ENCODE measurements at places on chromosomes 7 and 10. TPM values are rescaled to one million over a fixed set of nuclear protein-coding genes. Genes with fewer than 3 reads are reported as not detected.
A peak's percentile ranks its signal among the peaks of the same experiment; 100 is the strongest.

DNA sequence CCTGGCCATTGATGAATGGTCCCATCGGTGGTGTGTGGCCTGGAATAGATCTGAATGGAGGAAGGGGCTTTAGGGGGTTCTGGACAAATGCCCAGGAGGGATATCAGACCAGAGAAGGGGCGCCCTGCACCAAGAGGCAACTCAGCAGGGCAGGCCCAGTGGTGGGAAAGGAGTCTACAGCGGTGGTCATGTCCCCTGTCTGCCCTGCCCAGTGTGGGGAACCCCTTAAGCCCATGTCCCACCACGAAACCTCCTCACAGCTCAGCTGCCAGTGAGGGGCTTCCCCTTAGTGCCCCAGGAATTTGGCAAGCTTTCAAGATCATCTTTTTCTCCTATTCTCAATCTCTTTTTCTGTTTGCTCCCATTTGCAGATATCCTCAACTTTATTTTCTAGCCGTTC is 14.1 kb upstream of the CCSER2 start:
- ATAC-seq: no peak

- ATAC-seq: no peak
Observed at GRCh38 chr7:45564485-45564884, 9.7 kb upstream of the ADCY1 start.

DNA sequence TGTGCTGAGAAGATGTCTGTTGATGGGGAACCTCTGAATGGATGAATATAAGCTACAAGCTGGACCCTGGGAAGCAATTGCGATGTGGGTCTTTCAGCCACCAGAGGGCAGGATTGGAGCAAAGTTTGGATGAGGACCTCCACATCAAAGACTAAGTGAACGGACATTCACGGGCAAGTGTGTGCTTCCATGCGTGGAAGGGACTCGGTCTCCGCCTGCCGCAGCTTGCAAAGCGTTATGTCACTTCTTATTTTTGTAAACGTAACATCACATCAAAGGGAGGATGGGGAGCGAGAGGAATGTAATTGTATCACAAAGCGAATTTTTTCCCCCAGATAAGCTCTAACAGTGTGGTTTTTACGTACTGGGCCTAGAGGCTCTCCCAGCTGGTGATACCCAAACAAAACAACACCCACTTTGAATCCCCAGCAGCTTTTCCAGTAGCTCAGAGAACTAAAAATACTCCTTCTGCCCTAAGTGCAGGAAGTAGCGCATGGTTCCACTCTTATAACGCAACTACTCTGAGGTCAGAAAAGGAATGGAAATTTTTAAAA is 65.0 kb downstream of the VWA2 start:
- peak; percentile 71 for ATAC-seq

Gene FAM20C
- total RNA-seq: 67.2 TPM

- peak; percentile 46 for ATAC-seq
Observed at GRCh38 chr7:92836489-92836999, at the start of gene CDK6. TSS of gene CDK6 (minus strand) at chr7:92836573. CDS start at chr7:92833323, 3,250 bp downstream.

DNA sequence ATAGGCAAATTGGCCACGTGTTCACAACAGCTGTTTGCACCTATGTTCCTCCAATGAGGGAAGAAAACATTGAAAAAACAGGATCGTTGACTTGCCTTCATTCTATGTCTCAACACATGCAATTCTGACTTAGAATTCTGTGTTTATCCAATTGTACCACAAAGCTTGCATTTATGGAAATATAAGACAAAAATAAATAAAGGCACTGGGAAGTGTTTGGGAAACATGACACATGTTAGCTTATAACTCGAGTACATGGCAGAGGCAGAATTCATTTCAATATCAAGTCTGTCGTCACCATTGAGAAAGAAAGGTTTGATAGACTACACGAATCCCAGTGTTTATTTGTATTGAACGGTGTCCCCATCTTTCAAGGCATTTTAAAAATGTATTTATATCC is 291.2 kb downstream of the AHR start:
- no peak for ATAC-seq

GRCh38 chr7:131652934-131653333 is 96.5 kb upstream of the PODXL start:
- no peak for ATAC-seq

- ATAC-seq: peak; percentile 73
Observed at GRCh38 chr10:3494131-3494837, 290.7 kb downstream of the KLF6 start.

- ATAC-seq: no peak
Observed at GRCh38 chr7:158472596-158472995, 115.0 kb downstream of the PTPRN2 start.

DNA sequence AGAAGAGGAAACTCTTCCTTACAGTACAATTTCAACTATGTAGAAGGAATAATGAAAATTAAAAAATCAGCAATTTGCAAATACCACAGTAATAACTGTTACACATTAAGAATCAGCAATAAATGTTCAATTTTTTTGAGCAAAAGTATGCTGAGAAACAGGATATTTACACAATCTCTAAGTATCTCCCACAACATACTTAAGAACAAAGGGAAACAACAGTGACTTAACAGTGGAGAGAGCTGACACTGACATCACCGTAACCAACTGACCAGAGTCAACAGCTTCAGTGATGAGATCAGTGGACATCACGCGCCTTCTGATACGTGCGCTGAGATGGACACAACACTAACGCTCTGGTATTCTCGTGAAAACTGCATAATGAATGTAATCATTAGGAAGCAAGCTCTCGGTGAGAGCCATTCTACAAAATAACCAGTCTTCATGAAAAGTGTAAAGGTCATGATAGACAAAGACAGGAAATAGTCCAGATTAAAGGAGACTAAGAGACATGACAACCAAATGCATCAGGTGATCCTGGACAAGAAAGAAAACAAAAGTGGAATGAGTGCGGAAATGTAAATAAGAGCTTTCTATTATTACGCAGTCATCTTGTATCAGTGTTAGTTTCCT is 82.6 kb downstream of the PIP4K2A start:
- ATAC-seq: no peak

Gene CFAP46
- 0.30 TPM for total RNA-seq

Gene VGF
- 0.27 TPM for total RNA-seq

DNA sequence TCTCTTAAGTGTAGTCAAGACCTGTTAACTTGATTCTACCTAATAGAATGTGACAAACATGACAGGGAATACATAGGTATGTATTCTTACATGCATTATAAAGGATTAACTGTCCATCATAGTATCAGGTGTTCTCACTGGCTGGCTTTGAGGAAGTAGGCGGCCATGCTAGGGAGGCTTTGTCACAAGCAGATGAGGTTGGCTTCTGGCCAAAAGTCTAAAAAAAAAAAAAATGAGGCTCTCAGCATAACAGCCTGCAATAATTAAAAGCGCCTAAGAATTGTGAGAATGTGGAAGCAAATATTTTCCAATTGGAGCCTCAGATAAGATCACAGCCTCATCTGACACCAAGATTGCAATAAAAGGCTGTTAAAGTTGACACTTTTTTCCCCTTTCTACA is 1256.8 kb upstream of the SORCS1 start:
- ATAC-seq: no peak

DNA sequence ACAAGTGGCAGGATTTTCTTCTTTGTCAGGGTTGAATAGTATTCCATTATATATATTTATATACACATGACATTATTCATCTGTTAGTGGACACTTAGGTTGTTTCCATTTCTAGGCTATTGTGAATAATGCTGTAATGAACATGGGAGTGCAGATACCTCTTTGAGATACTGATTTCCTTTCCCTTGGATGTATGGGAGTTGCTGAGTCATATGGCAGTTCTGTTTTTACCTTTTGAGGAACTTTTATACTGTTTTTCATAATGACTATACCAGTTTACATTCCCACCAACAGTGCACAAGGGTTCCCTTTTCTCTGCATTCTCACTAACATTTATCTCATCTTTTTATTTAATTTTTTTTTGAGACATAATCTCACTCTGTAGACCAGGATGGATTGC is 1.8 kb upstream of the CLCN1 start:
- no peak for ATAC-seq

DNA sequence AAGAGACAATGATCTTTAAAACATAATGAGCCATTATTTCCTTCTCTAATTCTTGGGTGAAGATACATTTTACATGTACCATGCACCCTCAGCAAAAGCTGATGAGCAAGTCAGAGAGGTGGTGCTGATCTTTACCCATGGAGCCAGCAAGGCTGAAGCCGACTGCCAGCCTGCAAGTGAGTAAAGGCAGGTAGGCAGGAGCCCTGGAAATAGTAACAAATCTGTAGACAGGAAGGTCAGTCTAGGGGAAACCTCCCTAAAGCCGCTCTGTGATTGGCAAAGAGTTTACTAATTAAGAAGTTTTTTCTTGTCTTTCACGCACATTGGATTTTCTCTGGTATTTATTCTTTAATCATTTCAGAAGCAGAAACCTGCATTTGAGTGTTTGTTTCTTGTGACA is 67.9 kb downstream of the PRKCQ start:
- no peak for ATAC-seq

- no peak for ATAC-seq
Observed at GRCh38 chr7:46288861-46289260, 367.8 kb upstream of the IGFBP3 start.

- ATAC-seq: no peak
Observed at GRCh38 chr7:7769710-7770627, 51.6 kb upstream of the RPA3 start.

Gene PLCE1
- total RNA-seq: 19.3 TPM

Gene WNT8B
- not detected for total RNA-seq

Gene TRPV5
- total RNA-seq: not detected

- ATAC-seq: no peak
Observed at GRCh38 chr10:100829933-100830727, 82.6 kb upstream of the SLF2 start.

GRCh38 chr7:5217851-5218331 is 27.9 kb downstream of the WIPI2 start:
- no peak for ATAC-seq

GRCh38 chr7:135769005-135769802 is 20.6 kb upstream of the FAM180A start:
- no peak for ATAC-seq

DNA sequence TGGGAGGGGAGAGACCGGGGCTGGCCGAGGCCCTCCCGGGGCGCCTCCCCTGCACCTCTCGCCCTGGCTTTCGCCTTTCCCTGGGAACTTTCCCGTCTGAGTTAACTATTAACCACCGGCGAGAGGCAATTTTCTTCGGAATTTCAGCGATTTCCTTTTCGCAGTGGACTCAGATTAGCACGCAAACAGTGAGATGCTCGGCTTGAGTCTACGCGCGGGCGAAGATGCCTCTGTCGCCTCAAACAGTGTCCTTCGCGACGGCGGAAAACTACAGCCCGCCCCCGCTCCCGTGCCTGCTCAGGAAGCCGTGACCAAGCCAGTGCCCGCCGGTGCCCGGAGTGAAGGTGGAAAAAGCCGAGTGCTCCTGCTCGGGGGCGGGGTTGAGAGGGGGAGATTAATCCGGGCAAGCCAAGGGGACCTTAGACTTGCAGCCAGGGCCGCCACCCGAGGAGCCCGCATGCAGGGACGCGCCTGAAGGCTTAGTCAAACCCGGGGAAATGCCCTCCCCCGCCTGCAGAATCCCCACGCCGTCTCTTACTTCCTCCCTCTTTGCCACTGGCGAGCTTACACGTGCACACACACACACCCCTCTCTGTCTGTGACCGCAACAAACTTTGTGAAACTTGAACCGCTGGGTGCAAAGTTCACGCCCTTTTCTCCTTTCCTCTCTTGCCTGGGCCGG is 14.5 kb upstream of the PAX2 start:
- no peak for ATAC-seq

GRCh38 chr7:136588216-136588615 is 280.2 kb upstream of the CHRM2 start:
- no peak for ATAC-seq

DNA sequence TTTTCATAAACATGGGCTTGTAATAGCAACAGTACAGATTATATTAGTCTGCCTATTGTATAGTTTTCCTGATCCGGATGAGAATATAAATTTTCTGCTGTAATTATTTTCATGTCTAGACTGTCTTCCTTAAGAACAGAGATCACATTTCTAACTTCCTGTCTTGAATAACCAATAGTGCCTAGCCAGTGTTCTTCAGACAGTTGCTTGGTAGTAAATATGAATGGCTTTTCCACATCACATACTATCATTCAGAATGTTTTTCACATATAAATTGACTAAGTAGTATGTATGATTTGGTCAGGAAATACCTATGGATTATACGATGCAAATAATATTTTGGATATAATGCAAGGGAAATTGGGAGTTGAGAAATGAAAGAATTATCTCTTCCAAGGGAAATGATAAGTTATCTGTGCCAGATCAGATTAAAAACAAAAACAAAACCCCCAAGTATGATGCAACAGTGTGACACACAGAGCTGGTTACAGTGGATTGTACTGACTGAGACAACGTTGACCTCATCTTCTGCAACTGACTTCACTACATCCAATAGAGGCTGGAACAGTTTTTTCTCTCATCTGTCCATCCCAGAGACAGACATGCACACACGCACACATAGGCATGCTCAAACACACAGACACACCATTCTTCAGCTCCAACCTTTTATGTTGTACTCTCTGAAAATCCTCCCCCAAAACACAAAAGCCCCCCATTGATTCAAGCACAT is 16.4 kb downstream of the ITGA8 start:
- ATAC-seq: no peak

- no peak for ATAC-seq
Observed at GRCh38 chr7:30232391-30232790, 52.0 kb upstream of the ZNRF2 start.

GRCh38 chr10:125816548-125816947 is 6.5 kb downstream of the UROS start:
- no peak for ATAC-seq

DNA sequence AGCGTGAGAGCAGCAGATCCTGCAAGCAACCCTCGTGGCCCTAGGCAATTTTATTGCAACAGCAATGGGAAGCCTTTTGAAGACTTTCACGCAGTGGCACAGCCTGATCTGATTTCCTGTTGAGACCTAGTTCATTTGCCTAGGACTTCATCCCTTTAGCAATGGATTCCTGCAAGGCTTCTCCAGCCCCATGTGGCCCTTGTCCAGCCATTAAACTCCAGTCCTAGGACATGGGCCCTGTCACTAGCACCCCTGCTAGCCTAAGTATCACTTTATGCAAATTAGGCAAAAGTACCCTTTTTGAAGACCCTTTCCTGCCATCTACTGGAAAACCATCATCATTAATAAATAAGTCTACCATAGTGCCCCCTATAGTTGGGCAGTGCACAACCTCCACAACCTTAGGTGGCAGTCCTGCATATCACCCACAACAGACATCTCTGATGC is 379.4 kb downstream of the GALNT17 start:
- no peak for ATAC-seq

Gene FXYD4
- not detected for total RNA-seq

DNA sequence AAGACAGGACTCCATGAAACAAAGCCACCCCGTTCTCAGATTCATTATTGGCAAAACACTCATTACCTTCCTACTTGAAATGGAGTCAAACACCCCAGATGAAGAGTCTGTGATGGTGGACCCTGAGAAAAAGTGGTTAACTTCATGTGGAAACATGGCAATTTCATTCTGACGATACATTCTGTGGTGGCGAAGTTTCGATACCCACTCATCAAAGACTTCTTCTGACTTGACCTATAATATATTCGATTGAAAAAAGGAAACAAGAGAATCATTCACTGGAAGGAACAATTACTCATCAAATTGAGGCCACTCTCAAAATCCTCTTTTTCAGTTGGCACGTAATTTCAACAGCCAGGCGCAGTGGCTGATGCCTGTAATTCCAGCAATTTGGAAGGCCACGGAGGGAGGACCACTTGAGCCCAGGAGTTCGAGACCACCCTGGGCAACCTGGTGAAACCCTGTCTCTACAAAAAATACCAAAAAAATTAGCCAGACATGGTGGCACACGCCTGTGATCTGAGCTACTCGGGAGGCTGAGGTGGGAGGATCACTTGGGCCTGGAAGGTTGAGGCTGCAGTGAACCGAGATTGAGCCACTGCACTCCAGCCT is 108.8 kb upstream of the GSDME start:
- ATAC-seq: no peak
